T-helper 1 cell treated with Interleukin-12 subunit alpha and Interleukin-12 subunit beta and Interleukin-4 antibody, amounts not matched to agents 30 ng/mL and 1 ng/mL, for 36 hours (primary cell): ENCODE measurements at places on chromosomes 16 and 17. TPM values are rescaled to one million over a fixed set of nuclear protein-coding genes. Genes with fewer than 3 reads are reported as not detected.

Gene SLC46A1
- 2.3 and 2.9 TPM in 2 replicates for total RNA-seq

Gene CSH2
- not detected in 2 replicates for total RNA-seq

Gene VTN
- total RNA-seq = 0.12 and 0.41 TPM in 2 replicates

Gene IRX5
- 0.22 and 0.34 TPM in 2 replicates for total RNA-seq

Gene KRTAP17-1
- not detected in 2 replicates for total RNA-seq
